ENCODE measurements at places on chromosomes 2 and 18.

GRCh38 chr2:105114551-105114950, 76.7 kb downstream of the MRPS9 start:
- DNase-seq: peak; percentile 74

DNA sequence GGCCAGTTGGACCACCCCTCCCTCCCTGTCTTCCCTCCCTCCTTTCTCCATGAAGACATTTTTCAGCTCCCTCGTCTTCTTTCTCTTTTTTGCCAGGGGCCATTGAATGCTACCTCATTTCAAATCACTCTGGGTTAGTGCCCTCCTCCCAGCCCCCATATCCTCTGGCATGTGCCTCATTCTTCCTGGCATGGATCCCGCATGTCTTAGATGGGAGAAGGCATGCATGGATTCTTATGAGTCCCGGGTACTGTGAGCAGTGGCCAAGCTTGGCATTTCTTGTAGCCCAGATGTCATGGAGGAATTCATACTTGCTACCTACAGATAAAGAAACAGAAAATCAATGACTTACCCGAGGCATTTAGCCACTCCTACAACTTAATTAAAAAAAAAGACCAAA, 9.0 kb upstream of the HAAO start:
- DNase-seq: peak; percentile 29

- no peak for DNase-seq
Observed at GRCh38 chr2:55268288-55268906, 634 bp downstream of the MTIF2 start.

DNA sequence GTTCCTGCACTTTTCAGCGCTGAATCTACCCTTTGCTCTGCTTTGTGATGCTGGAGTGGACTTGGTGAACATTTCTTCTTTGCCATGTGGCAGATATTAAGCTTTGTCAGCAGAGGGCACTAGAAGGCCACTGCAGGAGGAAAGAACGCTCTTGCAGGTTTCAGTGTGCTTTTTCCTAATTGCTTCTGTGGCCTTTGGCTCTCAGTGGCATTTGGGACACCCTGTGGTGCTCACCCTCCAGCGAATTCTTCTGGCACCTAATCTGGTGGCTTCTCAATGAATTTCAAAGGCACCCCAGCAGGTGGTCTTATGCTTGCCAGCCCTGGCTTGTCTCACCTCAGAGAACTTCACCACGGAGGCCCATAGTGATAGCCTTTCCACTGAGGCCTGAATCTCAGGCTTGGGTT, 146.7 kb downstream of the MYO3B start:
- peak; percentile 61 for DNase-seq

GRCh38 chr2:46082531-46083485, 214.4 kb upstream of the EPAS1 start:
- DNase-seq: peak; percentile 90

GRCh38 chr2:9686061-9686460, 55.3 kb upstream of the YWHAQ start:
- DNase-seq: no peak

DNA sequence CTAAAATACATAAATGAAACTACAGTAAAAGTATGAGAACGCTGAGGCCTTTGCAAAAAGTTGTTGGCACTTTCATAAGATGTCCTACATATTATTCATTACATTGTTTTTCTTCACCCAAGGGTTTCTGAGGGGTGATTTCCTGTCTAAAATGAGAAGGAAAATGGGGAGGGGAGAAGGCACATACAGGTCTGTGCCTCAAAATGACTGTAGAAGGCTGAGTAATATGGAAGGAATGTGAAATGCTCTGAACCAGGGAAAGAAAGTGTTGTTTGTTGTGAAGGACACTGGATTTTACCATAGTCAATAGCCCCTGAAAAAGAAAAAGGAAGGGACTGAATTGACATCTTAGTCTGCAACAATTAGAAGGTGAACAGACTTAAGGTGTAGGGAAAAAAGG, 99.5 kb upstream of the RNF152 start:
- peak; percentile 81 for DNase-seq

DNA sequence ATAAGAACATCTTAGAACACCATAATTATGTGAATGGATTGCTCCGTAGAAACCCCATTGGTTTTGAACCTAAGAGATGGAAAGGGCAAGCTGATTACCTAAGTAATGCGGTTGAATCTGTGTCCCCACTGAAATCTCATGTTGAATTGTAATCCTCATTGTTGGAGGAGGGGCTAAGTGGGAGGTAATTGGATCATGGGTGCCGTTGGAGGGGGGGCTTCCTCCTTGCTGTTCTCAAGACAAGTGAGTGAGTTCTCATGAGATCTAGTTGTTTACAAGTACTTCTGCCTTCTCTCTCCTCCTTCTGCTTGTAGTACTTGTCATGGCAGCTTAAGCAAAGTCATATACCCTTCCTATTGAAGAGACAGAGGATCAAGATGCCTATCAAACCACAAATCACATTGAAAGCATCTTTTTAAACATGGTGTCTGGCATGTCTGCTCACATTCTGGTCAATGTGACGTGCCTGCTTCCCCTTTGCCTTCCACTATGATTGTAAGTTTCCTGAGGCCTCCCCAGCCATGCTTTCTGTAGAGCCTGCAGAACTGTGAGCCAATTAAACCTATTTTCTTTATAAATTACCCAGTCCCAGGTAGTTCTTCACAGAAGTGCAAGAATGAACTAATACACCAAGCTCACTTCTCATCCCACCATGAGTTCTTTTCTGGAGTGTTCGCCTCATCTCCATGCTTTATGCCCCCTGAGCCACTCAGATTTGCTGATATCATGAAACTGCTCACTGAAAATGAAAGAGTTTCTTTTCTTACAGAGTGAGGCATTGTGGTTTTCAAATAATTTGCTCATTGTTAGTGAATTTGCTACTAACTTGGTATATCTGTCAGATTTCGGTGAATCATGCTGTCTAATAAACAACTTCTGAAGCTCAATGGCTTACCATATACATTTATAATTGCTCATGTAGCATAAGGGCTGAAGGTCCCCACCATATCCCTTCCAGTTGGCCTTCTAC, 23.6 kb downstream of the KCNE4 start:
- peak; percentile 67 for DNase-seq

GRCh38 chr2:86027922-86028765, 77.5 kb downstream of the POLR1A start:
- no peak for DNase-seq

- DNase-seq: no peak
Observed at GRCh38 chr2:28516430-28516829, 20.6 kb downstream of the PLB1 start.

- peak; percentile 30 for DNase-seq
Observed at GRCh38 chr2:10028988-10029874, 14.1 kb upstream of the KLF11 start.

DNA sequence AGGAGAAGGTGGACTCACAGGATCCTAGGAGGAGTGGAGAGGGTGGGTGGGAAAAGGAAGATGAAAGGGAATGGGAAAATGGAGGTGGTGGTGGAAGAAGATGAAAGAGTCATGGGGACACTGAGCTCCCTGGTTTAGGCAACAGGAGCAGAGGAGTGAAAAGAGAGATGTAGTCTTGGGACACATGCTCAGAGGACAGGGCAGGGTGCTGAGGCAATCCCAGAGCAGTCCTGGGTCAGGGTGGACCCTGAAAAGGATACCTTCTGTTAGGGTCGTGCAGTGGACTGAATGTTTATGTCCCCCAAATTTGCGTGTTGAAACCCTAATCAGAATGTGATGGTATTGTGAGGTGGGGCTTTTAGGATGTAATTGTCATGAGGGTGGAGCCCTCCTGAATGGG, 37.9 kb downstream of the SUCLG1 start:
- no peak for DNase-seq

- peak; percentile 57 for DNase-seq
Observed at GRCh38 chr2:37318401-37318800, 6.2 kb downstream of the PRKD3 start.

DNA sequence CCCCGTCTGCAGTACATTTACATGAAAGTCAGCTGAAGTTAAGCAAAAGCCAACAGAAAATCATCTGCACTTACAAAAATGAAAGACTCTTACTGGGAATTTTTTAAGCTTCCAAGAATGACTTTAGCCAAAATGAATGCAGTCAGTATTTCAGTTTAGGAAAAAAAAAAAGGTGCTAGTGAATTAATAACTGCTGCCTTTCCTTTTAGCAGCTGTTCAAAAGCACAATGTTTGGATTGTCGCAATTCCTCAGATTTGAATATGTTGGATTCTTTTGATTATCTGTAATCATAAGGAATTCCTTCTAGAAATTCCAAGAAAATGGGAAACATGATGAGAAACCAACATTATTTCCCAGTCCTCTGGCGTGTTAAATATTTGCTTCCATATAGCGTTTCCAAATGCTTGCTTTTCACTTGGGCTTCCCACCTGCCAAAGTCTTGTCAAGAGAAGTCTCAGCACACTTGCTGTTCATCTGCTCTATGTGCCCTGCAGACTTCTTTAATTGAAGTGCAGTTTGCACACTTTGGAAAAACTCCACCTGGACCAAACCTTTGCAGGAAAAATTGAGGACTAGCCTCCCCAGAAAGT, 653.0 kb upstream of the SLC39A10 start:
- no peak for DNase-seq

- no peak for DNase-seq
Observed at GRCh38 chr2:35714883-35715282, 640.7 kb upstream of the CRIM1 start.

- peak; percentile 45 for DNase-seq
Observed at GRCh38 chr2:172540421-172540820, 15.5 kb upstream of the PDK1 start.

DNA sequence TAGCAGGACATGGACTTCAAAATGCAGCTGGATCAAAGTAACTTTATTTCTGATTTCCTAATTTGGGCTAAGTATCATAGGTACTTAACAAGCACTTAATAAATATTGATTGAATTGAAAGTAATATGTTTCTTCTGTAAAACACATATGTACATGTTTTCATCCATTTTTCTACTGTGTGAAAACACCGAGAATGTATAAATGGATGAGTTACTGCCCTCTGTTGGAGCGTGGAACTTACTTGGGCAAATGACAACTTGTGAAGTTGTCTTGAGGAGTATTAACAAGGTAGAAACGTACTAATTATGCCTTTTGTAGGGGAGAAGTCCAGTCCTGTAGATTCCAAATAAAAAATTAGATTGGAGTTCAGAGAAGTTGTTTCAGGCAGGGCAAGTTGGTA, 87.2 kb downstream of the PHLPP1 start:
- DNase-seq: no peak

- DNase-seq: no peak
Observed at GRCh38 chr2:127226132-127226519, 6.0 kb upstream of the CYP27C1 start.

GRCh38 chr18:45155526-45155925, 459.8 kb upstream of the SLC14A2 start:
- no peak for DNase-seq

- no peak for DNase-seq
Observed at GRCh38 chr2:21040468-21041377, 3.1 kb downstream of the APOB start.

- DNase-seq: no peak
Observed at GRCh38 chr18:48771641-48772375, 179.0 kb downstream of the SMAD7 start.

DNA sequence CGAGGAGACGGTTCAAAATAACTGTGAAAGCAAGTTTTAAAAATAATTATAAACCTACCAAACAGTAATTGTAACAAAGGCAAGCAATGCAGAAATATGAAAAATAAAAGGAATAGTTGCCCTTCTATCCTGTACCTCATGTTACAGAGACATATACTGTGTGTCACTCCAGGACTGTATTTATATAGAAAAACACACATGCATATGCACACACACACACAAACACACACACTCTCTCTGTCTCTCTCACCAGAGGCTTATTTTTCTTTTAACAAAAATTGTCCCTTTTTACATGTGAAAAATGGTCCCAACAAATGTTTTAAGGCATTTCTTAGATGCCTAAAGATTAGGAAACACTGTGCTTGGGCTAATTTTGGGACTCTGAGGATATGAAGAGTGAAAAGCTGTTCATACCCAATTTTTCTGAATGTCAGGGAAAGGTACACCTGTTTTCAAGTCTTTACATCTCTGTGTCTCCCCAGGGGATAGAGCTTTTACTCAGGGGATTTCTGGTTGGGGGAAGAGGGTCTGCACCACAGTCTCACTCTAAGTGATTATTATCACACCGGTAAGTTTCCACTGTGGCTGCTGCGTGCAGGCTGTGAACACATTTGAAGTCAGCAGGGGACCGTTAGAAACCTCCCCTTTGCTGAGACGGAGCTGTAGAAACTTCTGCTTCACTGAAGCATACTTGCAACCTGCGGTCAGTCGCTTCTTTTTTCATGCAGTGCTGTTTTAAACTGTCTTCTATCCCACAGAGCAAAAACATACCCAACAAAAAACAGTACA, 51.4 kb upstream of the SPAG16 start:
- DNase-seq: no peak

DNA sequence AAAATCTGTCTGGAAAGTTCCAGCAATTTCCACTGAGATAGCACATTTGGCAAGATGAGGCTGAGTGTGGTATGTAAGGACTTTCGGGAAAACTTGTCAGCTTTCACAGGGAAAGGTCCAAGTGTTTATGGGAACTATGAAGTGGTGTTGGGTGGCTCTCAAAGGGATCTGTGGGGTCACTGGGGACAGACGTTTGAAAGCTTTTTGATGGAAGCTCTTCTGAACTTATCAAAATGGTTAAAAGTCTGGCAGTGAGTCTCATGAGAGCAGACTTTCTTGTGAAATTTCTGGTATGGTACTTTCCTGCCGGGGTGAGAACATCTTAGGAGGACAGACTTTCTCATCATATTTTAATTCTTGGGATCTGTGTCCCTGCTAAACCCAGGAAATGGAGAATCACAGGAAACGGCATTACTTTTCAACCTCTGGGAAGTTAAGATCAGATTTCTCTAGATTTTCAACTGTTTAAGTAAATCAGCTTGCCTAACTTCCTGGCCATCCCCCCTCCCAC, 546.3 kb upstream of the ZEB2 start:
- peak; percentile 44 for DNase-seq

GRCh38 chr2:60659026-60659425, 97.0 kb upstream of the PAPOLG start:
- no peak for DNase-seq

DNA sequence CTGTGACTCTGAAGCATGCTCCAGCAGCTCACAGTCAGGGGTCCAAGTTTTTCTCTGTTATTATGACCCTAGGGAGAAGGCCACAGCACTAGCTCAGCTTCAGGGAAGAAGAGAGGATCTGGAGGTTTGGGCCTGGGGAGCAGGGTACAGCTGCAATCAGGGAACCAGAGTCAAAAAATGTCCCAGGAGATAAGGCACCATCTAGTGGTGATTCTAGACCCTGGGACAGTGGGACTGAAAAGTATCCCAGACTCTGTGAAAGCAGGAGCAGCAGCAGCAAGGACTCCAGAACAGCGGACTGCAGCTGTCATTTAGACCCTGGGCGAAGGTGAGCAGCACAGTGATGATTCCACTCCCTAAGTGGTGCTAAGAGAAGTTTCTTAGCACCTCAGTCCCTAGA, 278.4 kb upstream of the DDX18 start:
- DNase-seq: no peak

- no peak for DNase-seq
Observed at GRCh38 chr2:152509772-152510491, 175.0 kb downstream of the FMNL2 start.

DNA sequence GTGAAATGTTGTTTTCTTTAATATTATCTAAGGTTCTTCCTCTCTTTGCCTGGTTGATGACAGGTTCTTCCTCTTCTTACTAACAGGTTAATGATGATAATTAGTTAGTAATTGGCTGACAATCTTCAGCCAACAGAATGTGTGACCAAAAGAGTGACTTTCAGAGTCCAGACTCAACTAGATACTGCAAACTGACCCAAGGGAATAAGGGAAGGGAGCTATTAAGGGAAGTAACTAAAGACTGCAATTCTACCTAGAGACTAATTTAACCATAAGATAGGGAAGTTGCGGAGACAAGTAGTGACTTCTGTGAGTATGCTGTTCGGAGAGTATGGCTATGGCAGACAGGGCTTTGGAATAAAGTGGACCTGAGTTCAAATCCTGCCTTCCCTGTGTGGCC, 127.3 kb upstream of the TACR1 start:
- DNase-seq: no peak

Data from GM23248 (cell line).